ENCODE measurements at places on chromosomes 13 and 19.

DNA sequence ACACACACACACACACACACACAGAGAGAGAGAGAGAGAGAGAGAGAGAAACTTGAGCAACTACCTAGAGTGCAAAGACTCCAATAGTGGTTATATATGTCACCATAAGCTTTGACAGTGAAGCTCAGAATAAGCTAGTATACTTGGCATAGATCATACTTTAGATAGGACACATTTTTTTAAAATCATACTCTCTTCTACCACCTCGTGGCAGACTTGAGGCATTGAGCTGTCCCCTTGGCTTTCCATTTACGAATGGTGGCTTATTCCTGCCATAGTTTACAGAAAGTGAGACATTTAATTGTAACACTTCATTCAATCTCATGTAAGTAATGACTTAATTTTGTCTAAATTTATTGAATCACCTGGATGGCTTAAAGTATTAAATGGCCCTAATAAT, 108.2 kb downstream of the EDNRB start:
- DNase-seq: no peak

DNA sequence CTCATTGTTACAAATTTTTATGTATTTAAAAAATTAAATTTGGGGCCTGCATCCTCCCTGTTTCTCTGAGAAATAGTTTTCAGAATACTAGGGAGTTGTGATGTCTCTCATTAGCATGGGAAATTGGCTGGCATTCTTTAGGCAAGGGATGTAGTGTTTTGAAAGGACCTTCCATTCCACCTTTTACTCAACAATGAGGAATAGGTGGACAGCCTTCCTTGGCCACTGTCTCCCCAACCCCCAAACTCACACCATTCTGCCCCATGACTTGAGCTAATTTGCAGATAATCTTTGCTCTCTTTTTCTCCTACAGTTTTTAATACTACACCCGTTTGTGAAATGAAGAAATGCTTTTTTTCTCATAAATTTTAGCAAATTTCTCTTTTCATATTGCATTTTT, 244.6 kb upstream of the SPRY2 start:
- DNase-seq: no peak

DNA sequence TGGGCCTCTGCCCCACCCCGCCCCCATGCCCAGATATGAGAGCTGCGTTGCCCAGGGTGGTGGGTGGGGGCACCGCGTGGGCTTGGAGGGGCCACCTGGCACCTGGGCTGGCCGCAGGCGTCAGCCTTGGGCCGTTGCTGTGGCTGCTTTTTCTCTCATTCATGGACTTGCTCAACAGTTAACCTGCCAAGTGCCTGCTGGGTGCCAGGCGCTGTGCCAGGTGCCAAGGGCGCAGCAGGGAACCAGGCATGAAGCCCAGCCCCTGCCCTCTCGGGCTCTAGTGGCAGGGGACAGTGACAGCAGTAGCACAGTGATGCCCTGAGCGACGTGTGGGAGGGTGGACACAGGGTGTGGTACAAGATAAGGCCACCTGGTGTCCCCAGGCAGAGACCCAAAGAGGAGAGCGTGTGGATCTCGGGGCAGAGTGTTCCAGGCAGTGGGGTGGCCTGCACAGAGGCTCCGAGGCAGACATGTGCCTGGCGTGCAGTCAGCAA, 28.1 kb downstream of the DHX34 start:
- DNase-seq: no peak

- DNase-seq: no peak
Measured at GRCh38 chr13:107251341-107251740, 683.4 kb upstream of the ARGLU1 start.

GRCh38 chr19:17835182-17836006, 12.4 kb downstream of the JAK3 start:
- DNase-seq: no peak

- DNase-seq: no peak
Measured at GRCh38 chr13:40673414-40673813, 7.0 kb upstream of the FOXO1 start.

DNA sequence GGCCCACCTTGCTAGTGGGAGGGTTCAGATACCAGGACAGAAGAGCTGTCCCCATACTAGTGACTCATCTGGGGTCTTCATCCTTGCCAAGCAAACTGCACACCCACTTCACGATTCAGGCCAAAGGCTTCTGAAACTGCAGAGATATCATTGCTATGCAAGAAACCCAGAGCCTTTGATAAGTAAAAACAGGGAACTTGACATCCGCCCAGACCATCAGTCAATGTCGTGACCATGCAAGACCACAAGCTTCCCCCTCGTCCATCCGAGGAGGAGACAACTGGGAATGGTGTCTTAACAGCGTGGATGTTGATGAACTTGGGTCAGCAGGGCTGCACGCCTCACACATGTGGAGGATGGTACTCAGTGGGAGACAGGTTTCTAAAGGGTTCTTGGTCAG, 58.0 kb downstream of the ABCC4 start:
- no peak for DNase-seq

GRCh38 chr13:30687601-30688000, 47.7 kb upstream of the ALOX5AP start:
- no peak for DNase-seq

GRCh38 chr19:15331419-15332310, 674 bp downstream of the BRD4 start:
- DNase-seq: no peak

GRCh38 chr19:13408889-13409518, 97.3 kb downstream of the CACNA1A start:
- no peak for DNase-seq

DNA sequence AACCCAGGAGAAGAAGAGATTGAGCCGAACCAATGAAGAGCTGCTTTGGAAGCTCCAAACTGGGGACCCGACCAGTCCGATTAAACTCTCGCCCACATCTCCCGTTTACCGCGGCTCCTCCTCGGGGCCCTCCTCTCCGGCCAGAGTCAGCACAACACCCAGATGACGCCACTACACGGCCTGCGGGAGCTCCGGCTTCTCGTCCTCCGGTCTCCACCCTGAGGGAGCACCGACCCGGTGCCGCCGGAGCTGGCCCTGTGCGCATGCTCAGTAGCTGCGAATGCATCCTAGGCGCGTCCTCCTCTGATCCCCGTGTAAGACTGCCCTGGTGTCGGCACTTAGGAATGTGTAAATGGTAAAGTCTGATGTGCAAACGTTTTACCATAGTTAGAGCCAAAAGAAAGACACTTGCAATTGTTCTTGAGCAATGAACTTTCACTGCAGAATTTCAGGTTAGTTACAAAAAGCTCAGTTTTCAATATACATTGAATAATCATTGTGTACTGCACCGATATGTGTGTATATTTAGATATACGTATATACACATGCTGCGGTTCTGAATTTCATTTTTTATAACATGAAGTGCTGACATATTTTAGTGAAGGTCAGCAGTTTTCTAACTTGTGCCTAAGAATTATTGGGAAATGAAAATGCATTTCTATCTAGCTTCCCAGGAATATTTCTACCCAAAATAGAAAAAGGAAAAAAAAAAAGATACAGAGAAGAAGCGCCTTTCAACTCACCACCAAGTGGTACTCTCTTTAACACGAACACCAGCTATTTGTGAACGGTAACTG, 92.2 kb downstream of the SLC7A1 start:
- DNase-seq: no peak

GRCh38 chr13:78777976-78778375, 119.0 kb upstream of the OBI1 start:
- no peak for DNase-seq

- DNase-seq: no peak
Measured at GRCh38 chr19:49746206-49746958, 16.7 kb downstream of the TSKS start.

DNA sequence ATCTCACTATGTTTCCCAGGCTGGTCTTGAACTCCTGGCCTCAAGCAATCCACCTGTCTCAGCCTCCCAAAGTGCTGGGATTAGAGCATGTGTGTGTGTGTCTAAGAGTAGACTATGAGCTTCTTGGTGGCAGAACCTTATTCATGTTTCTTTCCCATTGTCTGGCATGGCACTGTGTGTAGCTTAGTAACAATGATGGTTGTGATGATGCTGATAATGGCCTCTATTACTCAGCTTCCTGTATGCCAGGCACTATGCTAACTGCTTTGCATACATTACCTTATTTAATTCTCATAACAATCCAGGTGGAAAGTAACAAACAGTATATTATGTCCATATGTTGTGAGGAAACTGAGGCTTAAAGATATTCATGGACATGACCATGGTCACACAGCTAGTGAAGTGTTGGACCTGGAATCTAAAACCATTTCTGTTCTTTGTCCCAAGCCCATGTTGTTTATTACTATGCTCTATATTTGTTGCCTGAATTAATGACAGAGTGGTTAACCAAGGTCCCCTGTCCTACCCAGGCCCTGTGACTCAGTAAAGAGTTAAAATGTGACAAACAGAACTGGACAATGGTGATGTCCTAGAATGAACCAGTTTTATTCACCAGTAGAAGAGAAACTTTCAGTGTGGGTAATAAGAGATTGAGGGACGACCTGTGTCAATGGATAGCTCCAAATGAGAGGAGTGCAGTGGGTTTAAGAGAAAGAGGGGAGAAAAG, 109.6 kb downstream of the KLF5 start:
- no peak for DNase-seq

GRCh38 chr13:77265336-77265735, 61.6 kb downstream of the MYCBP2 start:
- DNase-seq: no peak

DNA sequence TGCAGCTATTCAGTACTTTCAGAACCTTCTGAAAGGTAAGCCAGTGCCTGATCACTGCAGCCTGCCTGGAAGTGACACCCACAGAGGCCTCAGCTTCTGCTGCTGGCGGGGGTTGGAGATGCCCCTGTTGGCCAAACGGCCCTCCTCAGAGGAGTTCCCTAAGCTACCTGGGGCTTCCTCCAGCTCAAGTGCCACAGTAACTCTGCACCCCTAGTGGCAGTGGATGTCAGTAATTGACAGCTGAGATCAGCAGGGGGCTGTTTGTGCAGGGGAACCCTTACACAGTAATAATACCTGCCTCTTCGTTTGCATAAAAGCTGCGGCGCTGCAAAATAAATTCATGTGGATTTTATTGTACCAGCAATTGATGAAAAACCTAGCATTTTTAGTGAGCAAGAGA, 28.9 kb downstream of the TDRD12 start:
- no peak for DNase-seq

DNA sequence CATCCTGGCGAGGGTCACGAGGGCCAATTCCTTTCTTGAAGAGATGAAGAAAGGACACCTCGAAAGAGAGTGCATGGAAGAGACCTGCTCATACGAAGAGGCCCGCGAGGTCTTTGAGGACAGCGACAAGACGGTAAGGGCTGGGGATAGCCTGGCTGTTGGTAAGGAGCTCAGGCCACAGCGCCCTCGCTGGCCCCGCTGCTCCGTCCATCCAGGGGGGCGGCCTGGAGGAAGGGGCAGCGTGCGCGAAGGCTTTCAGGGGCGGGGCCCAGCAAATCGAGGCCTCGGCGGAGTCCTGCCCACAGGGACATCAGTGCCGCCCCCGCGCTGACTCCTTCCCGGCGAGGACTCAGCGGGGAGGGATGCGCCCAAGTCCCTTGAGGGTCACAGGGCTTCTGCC, 6.9 kb downstream of the F10 start:
- DNase-seq: no peak

DNA sequence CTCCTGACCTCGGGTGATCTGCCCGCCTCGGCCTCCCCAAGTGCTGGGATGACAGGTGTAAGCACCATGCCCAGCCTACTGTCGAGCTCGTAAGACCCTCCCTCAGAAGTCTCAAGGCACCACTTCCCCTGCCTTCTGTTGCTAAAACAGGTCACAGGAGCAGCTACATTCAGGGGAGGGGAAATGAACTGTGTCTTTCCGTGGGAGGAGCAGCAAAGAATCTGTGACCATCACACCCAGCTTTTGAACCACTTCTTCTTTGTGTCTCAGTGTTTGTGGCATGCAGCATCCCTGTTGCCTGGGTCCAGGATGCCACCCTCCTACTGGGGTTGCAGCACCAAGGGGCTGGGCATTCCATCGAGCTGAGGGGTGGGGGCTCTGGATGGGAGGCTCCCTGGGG, 7.7 kb upstream of the CSNK1G2 start:
- DNase-seq: no peak

DNA sequence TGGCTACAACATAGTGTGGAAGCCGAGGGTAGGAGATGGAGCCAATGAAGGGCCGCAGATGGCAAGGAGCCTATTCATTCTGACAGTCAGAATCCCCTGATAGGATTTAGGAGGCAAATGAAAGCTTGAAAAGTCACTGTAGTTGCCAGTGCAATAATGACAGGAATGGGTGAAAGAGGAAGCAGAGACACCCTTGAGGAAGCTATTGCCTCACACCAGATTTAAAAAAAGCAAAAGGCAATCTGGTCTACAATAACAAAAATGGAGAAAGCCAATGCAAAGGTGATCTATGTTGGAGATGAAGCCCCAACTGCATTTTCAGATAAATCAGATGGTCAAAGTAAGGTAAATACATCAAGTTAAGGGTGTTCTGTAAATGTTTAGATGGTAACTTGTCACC, 158.5 kb downstream of the TUBA3C start:
- no peak for DNase-seq

GRCh38 chr13:51781246-51782022, 22.5 kb downstream of the DHRS12 start:
- no peak for DNase-seq

- no peak for DNase-seq
Measured at GRCh38 chr19:51027126-51027806, 850 bp upstream of the KLK11 start.

DNA sequence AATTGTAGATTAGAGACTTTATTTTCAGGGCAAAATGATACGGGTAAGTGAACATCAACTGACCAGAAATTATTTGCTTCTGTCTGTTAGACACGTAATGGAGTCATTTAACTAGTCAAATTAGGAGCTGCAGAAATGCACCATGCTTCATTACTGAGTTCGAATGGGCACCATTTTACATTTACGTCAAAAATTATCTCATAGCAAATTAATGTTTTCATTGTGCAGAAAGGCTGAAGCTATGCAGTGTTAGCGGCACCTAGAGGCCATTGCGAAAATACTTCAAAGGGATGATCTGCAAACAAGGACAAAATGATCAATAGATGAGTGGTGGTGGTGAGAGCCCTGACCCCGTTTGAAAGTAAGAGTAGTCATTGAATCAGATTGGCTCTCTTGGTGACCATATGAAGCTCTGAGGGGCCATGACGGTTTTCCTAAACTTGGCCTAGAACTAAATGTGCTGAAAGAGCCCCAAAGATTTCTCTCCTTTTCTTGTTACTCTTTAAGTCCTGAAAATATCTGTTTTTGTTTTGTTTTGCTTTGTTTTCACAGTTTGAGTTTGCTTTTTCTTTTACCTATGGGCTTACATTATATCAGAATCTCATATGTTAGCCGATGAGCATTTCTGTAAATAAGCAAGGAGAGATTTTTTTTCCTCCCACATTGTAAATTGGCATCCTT, 277.9 kb downstream of the ZNF536 start:
- no peak for DNase-seq

- no peak for DNase-seq
Measured at GRCh38 chr19:3480383-3481091, at the start of gene SMIM24. SMIM24 (minus strand) TSS chr19:3480525; CDS start chr19:3480463, 62 bp downstream.

- DNase-seq: no peak
Measured at GRCh38 chr13:91882918-91883317, 484.5 kb downstream of the GPC5 start.

DNA sequence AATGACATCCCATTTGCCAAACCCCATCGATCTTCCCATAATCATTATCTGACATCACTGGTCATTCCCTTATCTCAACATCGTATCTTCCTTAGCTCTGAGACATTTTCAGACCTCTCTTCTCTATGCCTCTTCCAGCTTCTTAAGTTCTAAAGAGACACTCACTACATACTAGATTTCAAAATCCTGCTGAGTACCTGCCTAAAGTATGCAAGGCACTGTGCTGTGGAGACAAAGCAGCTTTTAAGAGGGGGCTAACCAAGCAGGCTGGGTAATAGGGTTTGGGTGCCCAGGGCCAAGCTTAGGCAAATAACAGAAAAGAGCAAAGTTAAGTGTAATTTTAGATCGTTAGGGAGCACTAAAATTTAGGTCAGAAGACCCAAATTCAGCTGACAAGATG, 3.4 kb upstream of the POMP start:
- DNase-seq: no peak

Data from esophagus squamous epithelium (tissue), 5 donors.